IPS DF 19.7 (cell line): ENCODE measurements at places on chromosomes 2 and 18.
A peak's percentile ranks its signal among the peaks of the same experiment; 100 is the strongest.

DNA sequence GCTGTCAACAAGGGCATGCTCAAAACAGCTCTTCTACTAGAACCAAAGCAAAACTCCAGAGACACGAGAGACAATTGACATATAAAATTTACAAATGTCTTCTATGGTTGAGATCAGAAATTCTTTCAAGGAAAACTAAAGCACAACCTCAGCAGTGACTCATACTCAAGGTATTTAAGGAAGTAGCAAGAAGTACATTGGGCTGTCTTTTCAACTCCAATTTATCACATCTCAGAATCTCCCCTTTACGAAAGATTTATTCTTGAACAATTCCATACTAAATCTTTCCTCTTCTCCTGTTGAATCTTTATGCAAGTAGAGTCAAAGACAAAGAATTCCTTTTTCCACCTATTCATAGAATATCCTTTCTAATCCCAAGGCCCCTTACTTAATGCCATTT, 324.0 kb downstream of the IRS1 start:
- DNase-seq = no peak

DNA sequence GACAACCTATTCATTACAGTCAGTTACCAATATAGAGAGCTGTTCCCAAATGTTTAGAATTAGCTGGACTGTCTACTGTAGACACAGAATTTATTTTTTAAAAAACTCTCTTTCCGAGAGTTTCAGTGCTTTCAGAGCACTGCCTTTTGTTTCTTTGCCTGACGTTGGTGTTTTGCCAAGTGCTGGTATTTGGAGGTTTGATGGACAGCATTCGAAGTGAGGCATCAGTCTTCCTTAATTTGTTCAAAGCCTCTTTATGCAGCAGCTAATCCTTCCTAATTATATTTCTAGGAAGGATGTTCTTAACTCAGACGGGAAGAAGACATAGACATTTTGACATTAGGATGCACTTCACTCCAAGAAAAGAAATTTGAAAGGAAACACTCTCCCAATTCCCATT, 83.2 kb downstream of the LTBP1 start:
- DNase-seq = no peak

GRCh38 chr2:144830543-144830942, 310.6 kb upstream of the ZEB2 start:
- no peak for DNase-seq

- no peak for DNase-seq
Observed at GRCh38 chr2:39996653-39997080, 217.6 kb upstream of the THUMPD2 start.

DNA sequence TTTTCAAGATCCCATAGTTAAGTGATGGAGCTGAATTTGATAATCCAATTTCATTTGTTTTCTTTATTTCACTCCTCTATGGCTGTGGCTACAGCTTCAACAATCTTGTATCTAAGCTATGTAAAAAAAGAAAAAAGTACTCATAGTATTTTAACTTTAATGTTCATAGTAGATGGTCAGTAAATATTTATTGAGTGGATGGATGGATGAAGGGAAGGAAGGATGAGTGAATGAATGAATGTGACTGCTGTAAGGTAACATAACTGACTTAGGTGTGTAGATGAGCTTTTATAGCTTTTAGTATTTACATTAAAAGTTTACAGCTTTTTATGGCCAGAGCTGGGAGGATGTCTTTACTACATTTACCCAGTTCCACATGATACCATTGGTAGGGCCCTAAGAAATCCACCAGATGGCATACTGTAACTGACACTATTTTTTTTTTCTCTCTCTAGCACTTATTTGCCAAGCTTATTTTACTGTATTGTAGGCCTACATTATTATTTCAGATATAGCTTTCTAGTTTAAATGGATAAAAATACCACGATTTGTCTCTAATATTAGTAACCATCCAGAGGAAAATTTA, 13.4 kb upstream of the HRH4 start:
- DNase-seq = no peak

GRCh38 chr2:103289105-103289725, 527.4 kb downstream of the TMEM182 start:
- no peak for DNase-seq

DNA sequence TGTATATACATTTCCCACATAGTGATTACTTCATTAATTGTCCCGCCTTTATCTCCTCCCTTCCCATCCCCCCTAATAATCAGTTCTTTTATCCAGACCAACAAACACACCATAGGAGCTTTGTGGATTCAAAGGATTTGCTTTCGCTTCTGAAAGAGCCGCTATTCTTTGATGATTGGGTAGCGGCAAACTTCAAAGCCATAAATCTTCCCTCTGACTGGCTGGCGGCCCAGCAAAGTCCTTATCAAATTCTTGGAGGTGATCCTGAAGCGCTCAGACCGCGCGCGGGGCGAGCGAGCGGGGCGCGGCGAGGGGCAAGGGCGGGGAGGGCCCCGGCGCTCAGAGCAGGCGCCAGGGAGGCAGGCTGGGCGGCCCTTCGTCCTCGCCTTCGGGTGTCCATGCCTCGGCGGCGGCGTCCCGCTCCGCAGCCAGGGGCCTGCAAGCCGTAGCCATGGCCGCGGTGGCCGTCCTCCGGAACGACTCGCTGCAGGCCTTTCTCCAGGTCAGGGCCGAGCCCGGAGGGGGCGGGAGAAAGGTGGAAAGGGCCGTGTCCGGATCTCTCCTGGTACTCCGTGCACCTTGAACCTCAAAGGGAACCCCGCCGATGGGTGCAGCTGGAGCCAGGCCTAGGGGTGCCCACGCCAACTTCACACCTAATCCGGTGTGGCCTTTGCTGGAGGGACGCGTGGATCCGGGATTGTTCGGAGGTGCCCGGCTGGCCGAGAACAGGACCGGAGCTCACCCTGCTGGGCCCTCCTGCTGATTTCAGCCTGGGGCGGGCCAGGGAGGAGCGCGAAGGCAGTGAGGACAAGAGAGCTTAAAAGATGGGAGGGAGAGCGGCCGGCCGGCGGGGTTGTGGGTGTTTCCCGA, at the start of gene SP5:
Gene SP5, plus strand, starts transcription at position 276 of the 870 bp plus-strand sequence. Its CDS starts 176 bp downstream, at position 452.
- DNase-seq = peak; percentile 65

GRCh38 chr2:12302691-12303090, 414.0 kb upstream of the TRIB2 start:
- DNase-seq = no peak

DNA sequence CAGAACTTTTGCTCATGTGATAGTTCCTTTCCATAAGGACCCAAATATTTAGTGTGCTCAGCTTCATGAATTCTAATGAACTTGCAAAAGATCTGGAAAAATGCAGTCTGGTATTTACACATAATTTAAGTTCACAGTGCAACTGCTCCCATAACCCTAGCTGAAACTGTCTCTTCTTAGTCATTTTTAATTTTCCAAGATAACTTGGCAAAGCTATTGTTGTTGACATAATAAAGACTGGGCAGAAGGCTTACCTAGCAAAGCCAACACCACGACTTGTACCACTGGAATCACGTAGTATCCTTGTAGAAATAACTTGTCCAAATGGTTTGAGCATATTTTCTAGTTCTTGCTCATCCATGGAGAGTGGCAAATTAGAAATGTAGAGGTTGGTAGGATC, 103.0 kb upstream of the ITGB6 start:
- no peak for DNase-seq

DNA sequence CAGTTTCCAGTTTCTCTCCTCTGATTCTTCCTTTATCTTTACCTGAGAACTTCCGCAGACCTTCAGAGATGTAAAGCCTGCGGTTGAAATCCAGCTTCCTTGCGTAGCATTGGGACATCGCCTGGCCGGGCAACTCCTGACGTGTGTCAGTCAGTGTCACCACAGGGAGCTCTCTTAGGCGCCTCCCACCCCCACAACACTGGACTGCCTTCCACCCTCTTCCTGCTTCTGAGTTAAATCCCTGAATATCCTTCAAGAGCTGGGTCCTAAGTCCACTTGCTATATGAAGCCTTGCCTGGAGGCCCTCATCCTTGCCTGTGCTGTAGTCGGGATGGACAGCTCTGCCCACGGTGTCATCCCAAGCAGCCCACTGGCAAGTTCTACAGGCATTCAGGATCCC, 179.4 kb downstream of the SEPTIN10 start:
- no peak for DNase-seq

DNA sequence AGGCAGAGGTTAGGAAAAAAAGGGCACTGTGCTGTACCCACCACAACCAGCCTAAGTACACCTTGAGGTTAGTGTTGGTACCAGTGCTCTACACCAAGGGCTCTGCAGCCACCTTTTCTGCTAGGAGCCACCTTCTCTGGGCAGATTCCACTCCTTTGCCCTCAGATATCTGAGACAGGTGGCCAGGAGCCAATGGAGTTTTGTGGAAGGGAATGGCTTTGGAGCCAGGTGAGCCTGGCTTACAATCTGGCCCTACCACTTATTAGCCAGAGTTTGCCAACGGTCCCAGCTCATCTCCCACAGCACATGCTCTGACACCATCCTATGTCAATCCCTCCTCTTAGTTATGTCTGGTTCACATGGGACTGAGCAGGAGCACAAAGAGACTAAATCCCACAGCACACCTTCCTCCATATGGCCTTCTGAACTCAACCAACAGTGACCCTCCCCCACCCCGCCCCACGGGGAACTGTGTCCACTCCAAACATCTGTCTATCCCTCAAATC, 77.5 kb downstream of the CLHC1 start:
- no peak for DNase-seq

- no peak for DNase-seq
Observed at GRCh38 chr2:18516112-18516511, 44.3 kb downstream of the RDH14 start.

- no peak for DNase-seq
Observed at GRCh38 chr2:64220894-64221617, 76.8 kb upstream of the PELI1 start.

GRCh38 chr2:25198209-25198525, 29.8 kb upstream of the POMC start:
- no peak for DNase-seq

DNA sequence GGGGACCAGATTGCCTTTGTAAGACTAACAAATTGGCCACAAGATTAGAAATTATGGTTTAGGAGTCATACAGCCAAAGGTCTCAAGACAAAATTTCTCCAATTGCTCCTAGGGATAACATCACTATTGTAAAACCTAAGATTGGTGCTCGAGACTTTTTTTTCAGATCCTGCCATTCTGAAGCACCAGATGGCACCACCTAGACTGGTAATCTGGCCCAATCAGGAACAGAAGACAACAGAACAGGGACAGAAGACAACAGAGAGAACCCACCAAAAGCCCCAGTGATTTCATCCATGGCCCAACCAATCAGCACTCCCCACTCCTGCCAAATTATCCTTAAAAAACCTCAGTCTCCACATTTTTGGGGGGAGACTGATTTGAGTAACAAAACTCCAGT, 66.8 kb downstream of the LINC00305 start:
- no peak for DNase-seq

- DNase-seq = no peak
Observed at GRCh38 chr2:131417886-131418285, 53.9 kb upstream of the RAB6D start.

GRCh38 chr2:218306184-218306920, 14.0 kb upstream of the TMBIM1 start:
- DNase-seq = no peak

DNA sequence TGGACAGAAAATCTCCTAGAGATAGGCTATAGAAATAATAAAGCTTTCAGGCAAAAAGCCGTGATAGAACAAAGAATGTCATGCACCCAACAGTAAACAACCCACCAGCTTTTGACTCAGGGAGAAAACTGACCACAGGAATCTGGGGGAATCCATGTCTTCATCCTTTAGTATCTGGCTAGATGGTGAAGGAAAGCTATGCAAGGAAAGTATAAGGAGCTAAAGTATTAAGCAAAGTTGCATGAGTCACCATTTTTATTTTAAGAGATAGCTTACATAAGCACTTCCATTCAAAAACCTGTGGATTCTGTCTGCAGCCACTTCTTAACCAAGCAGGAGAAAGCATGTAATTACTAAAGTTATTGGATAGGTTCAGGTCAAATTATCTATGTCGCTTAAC, 363.8 kb downstream of the LRP1B start:
- no peak for DNase-seq
